T-cell (primary cell): ENCODE measurements at places on chromosomes 3 and 15.

DNA sequence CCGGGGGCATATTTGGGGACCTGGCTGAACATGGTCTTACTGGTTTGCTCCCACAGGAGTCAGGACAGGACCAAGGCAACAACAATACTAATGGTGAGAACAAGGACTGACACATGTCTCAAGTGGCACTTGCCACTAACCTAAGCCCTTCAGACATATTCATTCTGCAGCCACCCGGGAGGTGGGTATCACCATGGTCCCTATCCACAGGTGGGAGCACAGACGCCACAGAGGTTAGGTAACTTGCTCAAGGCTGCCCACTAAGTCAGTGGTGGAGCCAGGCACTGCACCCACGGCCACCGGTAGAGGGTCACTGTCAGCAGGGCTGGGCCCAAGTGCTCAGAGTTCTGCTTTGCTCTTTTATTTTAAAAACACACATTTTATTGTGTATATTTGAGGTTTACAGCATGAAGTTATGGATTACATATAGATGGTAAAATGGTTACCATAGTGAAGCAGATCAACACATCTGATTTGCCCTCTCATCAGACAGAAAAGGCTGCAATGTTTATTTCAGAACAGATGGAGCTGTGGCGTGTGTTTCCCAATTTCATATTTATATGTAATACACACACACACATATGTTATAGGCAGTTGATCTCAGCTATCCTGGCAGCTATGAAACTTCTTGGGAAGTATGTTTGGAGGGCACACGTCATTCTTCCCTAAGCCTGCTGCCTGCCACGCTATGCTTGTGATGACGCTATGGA lies 30.0 kb upstream of the SLC41A3 start:
- H3K4me1 ChIP-seq = no peaks in the 10 kb centered on the region
- H3K4me3 ChIP-seq = no peak overlapping the region
- no peaks in the 10 kb centered on the region for H3K27me3 ChIP-seq
- no peak for DNase-seq

DNA sequence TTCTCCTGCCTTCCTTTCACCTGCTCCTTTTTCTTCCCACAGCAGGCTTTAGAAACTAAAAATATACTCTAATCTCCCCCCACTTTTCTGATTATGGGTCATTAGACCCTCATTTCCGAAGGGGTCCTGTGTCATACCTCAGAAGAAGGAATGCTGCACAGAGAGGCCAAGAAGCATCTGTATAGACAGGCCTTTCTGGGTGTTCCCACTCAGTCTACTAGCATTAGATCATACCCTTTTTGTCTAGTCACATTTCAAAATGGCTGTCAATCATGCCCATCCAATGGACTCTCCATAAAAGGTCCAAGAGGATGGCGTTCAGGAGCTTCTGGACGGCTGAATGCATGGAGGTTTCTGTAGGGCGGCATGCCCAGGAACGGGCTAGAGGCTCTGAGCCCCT lies 192.2 kb downstream of the SUCLG2 start:
- peaks cover 4% of the 10 kb centered on the region for H3K36me3 ChIP-seq
- H3K27me3 ChIP-seq = no peaks in the 10 kb centered on the region
- H3K27ac ChIP-seq = no peak overlapping the region

DNA sequence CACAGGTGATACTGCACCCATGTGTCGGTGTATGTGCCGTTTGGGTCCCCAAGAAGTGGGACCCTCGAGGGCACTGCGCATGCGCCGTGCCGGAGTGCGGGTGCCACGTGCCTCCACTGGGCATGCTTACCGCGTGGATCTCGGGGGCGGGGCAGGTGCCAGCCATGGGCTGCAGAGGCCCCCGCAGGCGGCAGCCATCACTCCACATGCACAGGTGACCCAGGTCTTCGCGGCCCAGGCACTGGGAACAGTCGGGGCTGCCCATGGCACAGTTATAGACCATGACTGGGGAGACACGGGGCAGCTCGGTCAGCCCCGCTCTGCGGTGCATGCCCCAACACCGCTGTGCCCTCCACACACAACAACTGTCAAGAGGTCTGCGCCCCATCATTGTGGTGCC lies 31.2 kb downstream of the H1-8 start:
- peaks cover 15% of the 10 kb centered on the region for H3K4me1 ChIP-seq
- H3K27ac ChIP-seq = no peak overlapping the region
- no peaks in the 10 kb centered on the region for H3K27me3 ChIP-seq
- peaks cover 3% of the 10 kb centered on the region for H3K36me3 ChIP-seq

GRCh38 chr15:90816401-90817116 lies 51.8 kb upstream of the FURIN start:
- H3K36me3 ChIP-seq = no peaks in the 10 kb centered on the region
- H3K4me3 ChIP-seq = no peak overlapping the region
- peaks cover 3% of the 10 kb centered on the region for H3K27me3 ChIP-seq

GRCh38 chr3:141336672-141337522 lies 31.4 kb upstream of the ZBTB38 start:
- peaks cover 11% of the 10 kb centered on the region for H3K27me3 ChIP-seq
- H3K36me3 ChIP-seq = no peaks in the 10 kb centered on the region
- no peak overlapping the region for H3K27ac ChIP-seq
- no peak for DNase-seq
- H3K4me1 ChIP-seq = no peaks in the 10 kb centered on the region

GRCh38 chr3:143311096-143311495 lies 191.5 kb downstream of the CHST2 start:
- no peak overlapping the region for H3K27ac ChIP-seq
- H3K4me1 ChIP-seq = no peaks in the 10 kb centered on the region
- no peak overlapping the region for H3K4me3 ChIP-seq
- no peak for DNase-seq
- H3K27me3 ChIP-seq = no peaks in the 10 kb centered on the region

GRCh38 chr3:130779486-130779885 lies 32.9 kb upstream of the PIK3R4 start:
- no peaks in the 10 kb centered on the region for H3K4me1 ChIP-seq
- no peak for DNase-seq
- H3K4me3 ChIP-seq = no peak overlapping the region
- no peaks in the 10 kb centered on the region for H3K36me3 ChIP-seq
- H3K27me3 ChIP-seq = no peaks in the 10 kb centered on the region
- no peak overlapping the region for H3K27ac ChIP-seq

DNA sequence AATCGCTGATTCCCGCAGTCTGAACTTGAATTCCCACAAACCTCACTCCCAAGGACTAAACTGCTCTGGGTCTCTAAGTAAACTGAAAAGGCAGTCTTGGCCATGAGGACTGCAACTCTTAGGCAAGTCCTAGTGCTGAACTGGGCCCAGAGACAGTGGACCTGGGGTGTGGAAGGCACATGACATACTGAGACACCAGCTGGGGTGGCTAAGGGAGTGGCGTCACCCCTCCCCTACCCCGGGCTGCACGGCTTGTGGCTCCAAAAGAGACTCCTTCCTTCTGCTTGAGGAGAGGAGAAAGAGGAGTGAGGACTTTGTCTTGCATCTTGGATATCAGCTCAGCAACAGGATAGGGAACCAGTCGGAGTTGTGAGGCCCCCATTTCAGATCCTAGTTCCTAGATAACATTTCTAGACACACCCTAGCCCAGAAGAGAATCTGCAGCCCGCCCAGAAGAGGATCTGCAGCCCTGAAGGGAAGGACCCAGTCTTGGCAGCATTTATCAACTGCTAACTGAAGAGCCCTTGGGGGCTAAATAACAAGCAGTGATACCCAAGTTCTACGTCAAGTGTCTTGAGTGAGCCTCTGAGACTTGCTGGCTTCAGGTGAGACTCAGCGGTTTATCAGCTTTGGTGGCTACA lies 110.7 kb upstream of the C3orf80 start:
- DNase-seq = no peak
- no peaks in the 10 kb centered on the region for H3K4me1 ChIP-seq
- H3K4me3 ChIP-seq = no peak overlapping the region
- H3K27ac ChIP-seq = no peak overlapping the region
- peaks cover 10% of the 10 kb centered on the region for H3K27me3 ChIP-seq

DNA sequence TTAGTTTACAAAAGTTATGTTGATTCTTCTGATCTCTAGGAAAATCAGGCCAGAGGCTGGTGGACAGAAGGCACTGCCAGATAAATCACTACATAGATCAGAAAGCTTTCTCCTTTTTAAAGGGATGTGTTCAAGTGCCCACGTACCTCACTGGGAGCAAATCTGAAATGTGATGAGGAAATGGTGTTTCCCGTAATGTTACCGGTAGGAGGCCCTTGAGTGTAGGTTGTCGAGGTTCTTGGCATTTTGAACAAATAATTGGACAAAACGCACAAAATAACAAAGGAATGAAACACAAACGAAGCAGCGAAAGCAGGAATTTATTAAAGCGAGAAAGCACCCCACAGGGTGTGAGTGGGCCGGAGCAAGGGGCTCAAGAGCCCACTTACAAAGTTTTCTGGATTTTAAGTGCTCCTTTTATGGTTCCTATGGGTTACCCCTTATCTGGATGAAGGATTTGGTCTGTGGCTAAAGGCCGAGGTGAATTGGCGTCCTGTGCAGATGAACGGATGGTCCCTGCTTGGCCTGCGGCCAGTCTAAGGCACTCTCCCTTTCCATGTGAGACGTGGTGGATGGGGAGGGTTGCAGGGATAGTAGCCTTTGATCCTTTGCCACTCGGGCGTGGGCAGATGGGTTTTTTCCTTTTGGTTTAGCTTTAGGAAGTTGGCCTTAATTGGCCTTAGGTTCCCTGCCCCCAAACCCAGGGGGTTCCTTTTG lies 1.0 kb downstream of the SNX1 start:
- H3K27ac ChIP-seq = peak overlapping the region; percentile 88
- peak overlapping the region; percentile 84 for H3K4me3 ChIP-seq
- peaks cover 41% of the 10 kb centered on the region for H3K4me1 ChIP-seq
- H3K27me3 ChIP-seq = no peaks in the 10 kb centered on the region

GRCh38 chr3:45125550-45126026 lies 20.6 kb downstream of the CDCP1 start:
- no peaks in the 10 kb centered on the region for H3K36me3 ChIP-seq
- H3K4me1 ChIP-seq = no peaks in the 10 kb centered on the region
- peaks cover 20% of the 10 kb centered on the region for H3K27me3 ChIP-seq
- no peak overlapping the region for H3K27ac ChIP-seq

GRCh38 chr3:31952205-31952604 lies 28.9 kb downstream of the OSBPL10 start:
- H3K4me1 ChIP-seq = no peaks in the 10 kb centered on the region
- no peak for DNase-seq

- H3K4me1 ChIP-seq = peaks cover 33% of the 10 kb centered on the region
- H3K4me3 ChIP-seq = peak overlapping the region; percentile 66
- H3K27me3 ChIP-seq = peaks cover 75% of the 10 kb centered on the region
- H3K27ac ChIP-seq = no peak overlapping the region
- H3K36me3 ChIP-seq = no peaks in the 10 kb centered on the region
- no peak for DNase-seq
Observed at GRCh38 chr3:194134231-194134756, 1.7 kb upstream of the HES1 start.

DNA sequence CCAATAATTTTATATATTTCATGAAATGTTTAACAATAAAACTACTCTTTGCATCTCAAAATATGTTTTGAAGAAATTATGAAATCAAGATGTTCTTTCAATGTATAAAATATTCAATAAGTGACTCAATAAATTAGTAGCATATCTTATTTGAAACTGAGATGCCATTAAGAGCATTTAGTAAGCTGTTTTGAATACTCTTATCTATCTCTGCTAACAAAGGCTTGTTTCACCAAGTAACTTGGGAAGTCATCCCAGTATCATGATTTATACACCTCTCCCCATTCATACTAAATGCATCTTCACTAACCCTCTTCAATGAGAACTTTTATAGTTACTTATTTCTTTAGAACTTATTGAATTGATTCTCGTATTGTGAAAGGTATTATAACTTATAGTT lies 43.1 kb downstream of the TNIK start:
- DNase-seq = no peak
- H3K36me3 ChIP-seq = no peaks in the 10 kb centered on the region
- no peaks in the 10 kb centered on the region for H3K27me3 ChIP-seq
- no peak overlapping the region for H3K27ac ChIP-seq
- peaks cover 8% of the 10 kb centered on the region for H3K4me1 ChIP-seq

GRCh38 chr3:105826778-105827634 lies 41.8 kb downstream of the CBLB start:
- H3K4me1 ChIP-seq = peaks cover 22% of the 10 kb centered on the region
- no peak for DNase-seq
- H3K27me3 ChIP-seq = no peaks in the 10 kb centered on the region
- H3K4me3 ChIP-seq = no peak overlapping the region
- H3K27ac ChIP-seq = peak overlapping the region; percentile 34

DNA sequence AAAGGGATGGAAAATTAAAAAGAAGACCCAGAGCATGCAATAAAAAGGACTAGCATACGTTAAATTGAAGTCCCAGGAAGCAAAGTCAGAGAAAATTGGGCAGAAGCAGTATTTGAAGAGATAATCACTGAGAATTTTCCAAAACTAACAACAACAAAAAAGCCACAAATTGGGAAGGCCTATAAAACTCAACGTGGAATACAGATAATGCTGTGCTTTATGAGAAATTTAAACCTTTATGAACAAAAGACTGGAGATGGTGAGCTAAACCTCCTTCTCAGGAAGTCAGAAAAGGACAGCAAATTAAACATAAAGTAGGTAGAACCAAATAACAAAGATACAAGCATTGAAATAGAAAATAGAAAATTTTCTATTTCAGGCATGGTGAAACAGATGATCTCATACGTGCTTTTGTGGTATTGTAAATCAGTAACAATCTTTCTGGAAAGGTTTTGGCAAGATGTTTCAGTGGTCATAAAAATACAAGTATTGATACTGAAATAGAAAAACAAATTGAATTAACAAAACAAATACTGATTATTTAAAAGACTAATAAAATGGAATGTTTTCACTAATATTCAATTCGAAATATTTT lies 55.6 kb downstream of the LYSMD4 start:
- H3K4me1 ChIP-seq = peaks cover 5% of the 10 kb centered on the region
- H3K36me3 ChIP-seq = peaks cover 27% of the 10 kb centered on the region
- no peak overlapping the region for H3K27ac ChIP-seq
- H3K27me3 ChIP-seq = no peaks in the 10 kb centered on the region
- DNase-seq = no peak

GRCh38 chr3:16290007-16290826 lies 25.2 kb downstream of the OXNAD1 start:
- no peaks in the 10 kb centered on the region for H3K36me3 ChIP-seq
- peak overlapping the region; percentile 59 for H3K4me3 ChIP-seq
- peak overlapping the region; percentile 81 for H3K27ac ChIP-seq
- H3K4me1 ChIP-seq = peaks cover 47% of the 10 kb centered on the region
- peak; percentile 42 for DNase-seq

- DNase-seq = no peak
- no peaks in the 10 kb centered on the region for H3K4me1 ChIP-seq
- no peak overlapping the region for H3K27ac ChIP-seq
- H3K4me3 ChIP-seq = no peak overlapping the region
- no peaks in the 10 kb centered on the region for H3K27me3 ChIP-seq
- no peaks in the 10 kb centered on the region for H3K36me3 ChIP-seq
Observed at GRCh38 chr3:102512734-102513504, 78.1 kb downstream of the ZPLD1 start.
